Fibroblast of skin of abdomen (primary cell): ENCODE measurements at places on chromosomes 7 and 10.

DNA sequence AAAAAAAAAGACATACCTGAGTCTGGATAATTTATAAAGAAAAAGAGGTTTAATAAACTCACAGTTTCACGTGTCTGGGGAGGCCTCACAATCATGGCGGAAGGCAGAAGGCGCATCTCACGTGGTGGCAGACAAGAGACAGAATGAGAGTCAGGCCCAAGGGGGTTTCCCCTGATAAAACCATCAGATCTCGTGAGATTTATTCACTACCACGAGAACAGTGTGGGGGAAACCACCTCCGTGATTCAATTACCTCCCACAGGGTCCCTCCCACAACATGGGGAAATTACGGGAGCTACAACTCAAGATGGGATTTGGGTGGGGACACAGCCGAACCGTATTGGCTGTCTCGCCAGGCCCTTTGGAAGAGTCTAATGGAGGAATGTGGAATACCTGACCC, 9.0 kb upstream of the MAFK start:
- no peak for DNase-seq

- DNase-seq, result no peak
These were observed at the start of gene WDR86 for GRCh38 chr7:151409667-151410404. WDR86 (minus strand) TSS chr7:151410038; CDS start chr7:151409589, 449 bp downstream.

DNA sequence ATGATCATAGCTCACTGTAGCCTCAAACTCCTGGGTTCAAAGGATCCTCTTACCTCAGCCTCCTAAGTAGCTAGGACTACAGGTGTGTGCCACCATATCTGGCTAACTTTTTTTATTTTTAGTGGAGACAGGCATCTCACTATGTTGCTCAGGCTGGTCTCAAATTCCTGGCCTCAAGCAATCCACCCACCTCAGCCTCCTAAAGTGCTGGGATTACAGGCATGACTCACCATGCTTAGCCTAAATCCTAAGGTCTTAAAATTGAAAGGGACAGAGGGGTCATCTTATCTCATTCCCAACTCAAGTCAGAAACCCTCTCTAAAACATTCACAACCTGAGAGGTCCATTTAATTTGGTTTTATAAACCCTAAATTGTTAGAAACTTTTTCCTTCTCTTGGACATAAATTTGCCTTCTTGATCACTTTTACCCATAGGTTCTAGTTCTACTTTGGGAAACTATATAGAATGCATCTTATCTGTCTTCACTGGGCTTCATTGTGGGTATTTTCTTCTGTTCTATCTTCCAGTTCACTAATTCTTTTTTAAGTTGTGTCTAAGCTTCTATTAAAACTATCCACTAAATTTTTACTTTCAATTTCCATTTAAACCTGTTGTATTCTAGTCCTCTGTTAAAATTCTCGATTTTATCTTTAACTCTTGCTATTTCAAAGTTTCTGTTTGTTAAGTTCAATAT, 183.4 kb upstream of the KAT6B start:
- no peak for DNase-seq

DNA sequence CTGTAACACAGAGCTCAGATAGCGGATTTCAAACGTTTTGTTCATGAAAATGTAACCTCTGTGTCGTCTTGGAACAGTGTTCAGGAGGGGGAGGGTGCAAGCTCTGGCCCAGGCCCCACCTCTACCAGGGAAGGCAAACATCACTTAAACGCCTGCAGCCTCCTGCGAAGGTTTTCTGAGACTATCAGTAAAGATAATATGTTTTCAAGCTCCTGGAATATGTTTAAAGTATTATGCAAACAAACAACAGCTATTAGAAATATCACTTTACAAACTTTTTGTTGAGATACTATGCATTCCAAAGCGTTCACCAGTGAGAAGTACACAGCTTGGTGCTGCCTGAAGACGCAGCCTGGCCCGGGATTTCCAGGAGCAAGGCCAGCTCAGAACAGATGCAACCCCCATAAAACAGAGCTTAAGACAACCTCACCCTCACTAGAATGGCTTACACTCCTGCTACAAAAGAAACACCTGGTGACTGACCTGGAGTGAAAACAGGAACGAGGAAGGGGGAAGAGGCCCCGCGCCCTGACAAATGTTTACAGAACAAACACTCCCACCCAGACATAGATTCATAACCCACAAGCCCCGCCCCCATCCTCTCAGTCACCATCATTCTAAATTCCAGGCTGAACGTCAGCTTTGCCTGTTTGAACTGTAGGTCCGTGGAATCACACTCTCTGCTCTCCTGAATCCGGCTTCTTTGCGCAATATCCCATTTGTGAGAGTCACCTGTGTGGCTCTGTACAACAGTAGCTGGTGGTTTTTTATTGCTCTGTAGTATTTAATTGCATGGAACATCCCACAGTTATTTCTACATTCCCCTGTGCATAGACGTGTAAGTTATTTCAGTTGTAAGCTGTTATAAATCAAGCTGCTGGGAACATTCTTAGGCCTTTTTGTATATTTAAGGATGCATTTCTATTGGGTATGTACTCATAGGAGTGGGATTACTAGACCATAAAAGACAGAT, 155.0 kb downstream of the PTPRN2 start:
- peak; percentile 1 for DNase-seq

DNA sequence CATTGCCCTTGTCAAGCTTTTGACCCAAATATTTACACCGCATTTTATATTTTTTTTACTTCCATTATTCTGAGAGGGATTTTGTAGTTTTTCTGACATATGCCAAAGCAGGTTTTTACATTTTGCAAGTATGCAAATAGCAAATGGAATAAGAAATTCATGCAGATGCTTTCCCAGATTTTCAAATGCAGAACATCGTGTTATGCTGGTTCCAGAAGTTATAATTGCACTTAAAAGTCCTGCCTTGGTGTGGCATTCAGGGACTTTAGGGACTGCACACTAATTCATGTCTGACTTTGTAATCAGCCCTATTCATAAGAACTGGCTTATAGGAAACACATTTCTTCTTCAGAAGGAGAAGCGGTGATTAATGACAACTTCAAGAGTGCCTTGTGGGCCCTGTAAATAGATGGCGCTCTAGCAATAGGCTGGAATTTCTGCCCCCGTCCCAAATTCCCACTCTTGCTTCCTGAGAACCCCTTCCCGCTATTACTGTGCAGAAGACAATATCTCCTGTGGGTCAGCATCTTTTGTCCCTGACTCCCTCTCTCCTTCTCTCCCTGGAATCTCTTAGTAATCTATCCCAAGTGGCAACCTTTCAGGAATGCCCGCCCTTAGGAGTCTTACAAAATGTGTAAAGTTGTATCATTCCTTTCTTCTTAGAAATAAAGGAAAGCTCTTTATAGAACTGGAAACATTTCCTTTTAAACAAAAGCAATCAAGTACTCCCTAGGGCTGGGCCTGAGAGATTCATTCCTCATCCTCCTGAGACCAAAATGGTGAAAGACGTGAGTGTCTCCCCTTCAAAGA, 264.0 kb downstream of the INHBA start:
- DNase-seq, result peak; percentile 41

DNA sequence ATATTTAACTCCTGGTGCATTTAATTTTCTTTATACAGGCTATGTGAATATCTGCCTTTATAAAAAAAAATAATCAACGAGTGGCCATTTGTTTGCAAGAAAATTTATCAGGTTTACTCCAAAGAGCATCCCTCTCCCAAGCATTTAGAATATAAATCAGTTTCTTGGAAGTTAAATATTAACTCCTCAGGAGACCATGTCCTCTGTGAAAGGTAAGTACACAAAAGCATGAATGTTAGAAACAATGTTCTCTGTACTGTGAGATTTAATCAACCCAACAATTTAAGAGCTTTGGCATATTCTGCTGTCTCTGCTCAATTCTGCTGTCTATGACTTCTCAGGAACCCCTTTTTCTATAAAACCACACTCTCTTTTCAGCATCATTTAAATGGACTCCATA, 119.3 kb upstream of the LAMB4 start:
- DNase-seq, result no peak

- DNase-seq, result peak; percentile 98
These were observed at the start of gene GTPBP4 for GRCh38 chr10:987870-988666. GTPBP4 (plus strand) TSS chr10:988434; CDS start chr10:988480, 46 bp downstream.

- no peak for DNase-seq
These were observed 8.5 kb upstream of the RABGEF1 start for GRCh38 chr7:66731986-66732385.

DNA sequence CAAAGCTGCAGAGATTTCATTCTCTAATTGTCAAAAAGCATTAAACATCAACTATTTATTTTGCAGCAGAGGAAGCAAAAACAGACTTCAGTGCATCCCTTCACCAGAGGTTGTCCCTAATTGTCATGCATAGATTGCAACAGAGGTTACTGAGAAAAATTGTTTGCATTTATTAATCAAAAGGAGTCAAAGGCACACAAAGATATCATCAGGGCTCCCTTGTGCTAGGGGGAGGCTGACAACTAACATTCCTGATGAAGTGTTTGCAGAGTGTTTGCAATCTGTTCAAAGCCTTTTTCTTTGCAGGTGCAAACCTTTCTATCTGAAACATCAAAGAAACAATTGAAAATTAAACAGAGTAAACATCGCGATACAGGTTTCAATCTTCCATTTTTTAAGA, 227.5 kb downstream of the TEX36 start:
- DNase-seq, result no peak

GRCh38 chr10:35372329-35372728, 36.0 kb downstream of the CCNY start:
- no peak for DNase-seq
